ENCODE measurements at places on chromosomes 3 and 15.

DNA sequence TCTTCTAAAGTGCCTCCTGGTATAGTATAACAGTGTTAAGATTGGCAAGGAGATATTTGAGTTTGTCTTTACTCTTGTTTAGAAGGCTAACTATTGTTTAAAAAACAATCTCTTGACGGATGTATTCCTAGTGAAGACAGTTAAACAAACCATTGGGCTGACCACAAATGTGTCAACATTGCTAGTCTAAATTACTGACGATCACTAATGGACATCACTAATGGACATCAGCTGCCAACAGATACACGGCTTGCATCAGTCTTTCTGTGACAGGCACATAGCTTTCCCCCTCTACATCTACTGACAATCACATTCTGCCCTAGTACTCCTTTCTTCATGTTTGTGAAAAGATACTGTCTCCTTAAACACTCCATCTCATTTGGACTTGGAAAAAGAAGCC lies 57.1 kb upstream of the ETV5 start:
- peak; percentile 16 for DNase-seq

DNA sequence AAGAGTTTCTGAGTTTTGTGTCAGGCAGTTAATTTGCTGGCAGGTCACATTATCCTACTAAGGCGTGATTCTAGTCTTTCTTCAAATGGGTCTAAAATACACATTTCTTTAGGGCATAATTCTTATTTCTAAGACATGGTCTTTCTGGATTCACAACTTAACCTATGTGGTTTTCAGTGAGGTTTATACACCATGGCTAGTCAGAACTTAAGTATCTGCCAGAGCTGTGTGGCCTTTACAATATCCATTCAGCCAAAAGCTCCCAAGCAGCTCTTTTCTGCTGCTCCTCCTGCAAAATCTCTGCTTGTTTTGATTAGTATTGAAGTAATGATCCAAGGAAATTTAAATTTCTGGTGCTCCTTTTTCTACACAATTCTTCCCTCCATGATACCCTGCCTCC lies 33.5 kb downstream of the SLC9C1 start:
- DNase-seq, result no peak

- no peak for DNase-seq
Observed at GRCh38 chr3:12465836-12466225, 18.4 kb upstream of the TSEN2 start.

DNA sequence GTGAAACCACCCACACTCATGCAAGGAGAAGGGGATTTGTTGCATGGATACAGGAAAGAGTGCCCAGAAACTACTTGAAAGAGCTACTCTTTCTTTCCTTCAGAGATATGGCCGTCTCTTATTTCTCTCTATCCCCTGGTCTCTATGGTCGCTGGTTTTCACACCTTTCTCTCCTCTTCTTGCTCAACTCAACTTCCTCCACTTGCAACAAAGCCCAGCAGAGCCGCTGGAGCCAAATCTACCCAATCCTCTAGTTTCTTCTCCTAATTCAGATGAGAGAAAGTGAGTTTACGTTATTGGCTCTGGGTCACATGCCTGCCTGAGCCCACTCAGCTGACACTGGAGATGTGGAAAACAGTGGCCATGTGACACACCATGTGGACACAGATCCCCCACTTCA lies 215.2 kb downstream of the OSBPL10 start:
- peak; percentile 76 for DNase-seq

GRCh38 chr3:151962352-151962751 lies 88.9 kb downstream of the SUCNR1 start:
- DNase-seq, result no peak

GRCh38 chr3:55481744-55482495 lies 5.2 kb downstream of the WNT5A start:
- no peak for DNase-seq

DNA sequence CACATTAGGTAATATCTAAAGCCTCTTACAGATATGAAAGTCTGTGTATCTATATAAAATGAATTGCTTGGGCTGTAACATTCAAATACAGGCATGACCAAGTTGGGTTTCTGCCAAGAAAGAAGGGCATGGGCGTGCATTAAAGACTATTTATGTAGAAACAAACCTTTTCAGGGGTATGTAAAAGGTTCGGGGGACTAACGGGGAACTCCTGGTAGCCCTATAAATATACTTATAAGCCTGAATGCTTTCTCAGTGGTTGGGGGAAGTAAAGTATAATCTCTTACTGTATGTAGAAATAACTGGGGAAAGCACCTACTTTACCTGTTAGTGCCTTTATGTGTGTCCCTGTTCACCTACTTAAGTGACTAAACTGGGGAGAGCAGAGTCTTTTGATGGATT lies 154.5 kb upstream of the TBL1XR1 start:
- DNase-seq, result no peak

All from MV-4-11 (cell line).